HCT116 (cell line): ENCODE measurements at places on chromosomes 11 and 22.

DNA sequence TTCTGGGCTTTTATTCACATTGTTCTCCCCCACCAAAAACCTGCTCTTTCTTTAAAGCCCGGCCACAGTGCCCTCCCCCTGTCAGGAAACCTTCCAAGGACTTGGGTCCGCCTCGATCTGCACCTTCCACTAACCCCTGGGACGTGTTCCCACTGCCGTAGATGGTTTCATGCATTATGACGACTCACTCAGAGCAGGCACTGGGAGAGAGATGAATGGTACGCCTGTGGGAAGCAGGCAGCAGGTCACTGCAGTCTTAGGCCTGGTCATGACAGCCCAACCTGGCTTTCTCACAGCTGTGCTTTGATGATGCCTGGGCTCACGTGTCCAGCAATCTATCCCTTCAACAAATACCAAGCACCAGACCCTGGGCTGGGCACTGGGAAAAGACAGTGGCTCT, 115.7 kb downstream of the WNT7B start:
- no peak for DNase-seq

DNA sequence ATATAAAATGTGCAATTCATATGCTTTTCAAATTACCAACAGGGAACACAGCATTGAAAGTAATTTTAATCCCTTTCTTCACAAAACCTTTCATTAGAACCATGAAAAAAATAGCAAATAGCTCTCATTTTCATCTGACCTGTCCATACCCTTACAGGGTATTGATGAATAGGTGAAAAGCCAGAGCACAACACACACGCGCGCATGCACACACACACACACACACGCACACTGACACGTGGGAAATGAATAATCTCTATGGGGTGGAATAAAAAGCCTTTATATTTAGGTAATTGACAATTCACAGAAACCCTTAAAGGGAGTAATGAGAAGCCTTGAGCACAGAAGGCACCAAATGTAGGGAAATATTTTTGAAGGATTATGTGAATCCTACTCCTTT, 76.2 kb upstream of the POU2AF2 start:
- DNase-seq = no peak

- no peak for DNase-seq
Observed at GRCh38 chr22:41544671-41545476, 604 bp upstream of the POLR3H start.

- DNase-seq = no peak
Observed at GRCh38 chr11:12219757-12220156, 109.4 kb downstream of the MICAL2 start.

- no peak for DNase-seq
Observed at GRCh38 chr11:118883368-118884071, at the start of gene CXCR5. CXCR5 (plus strand) TSS chr11:118883892; CDS start chr11:118883942, 50 bp downstream.

GRCh38 chr11:15227011-15227410, 112.3 kb downstream of the INSC start:
- DNase-seq = no peak

DNA sequence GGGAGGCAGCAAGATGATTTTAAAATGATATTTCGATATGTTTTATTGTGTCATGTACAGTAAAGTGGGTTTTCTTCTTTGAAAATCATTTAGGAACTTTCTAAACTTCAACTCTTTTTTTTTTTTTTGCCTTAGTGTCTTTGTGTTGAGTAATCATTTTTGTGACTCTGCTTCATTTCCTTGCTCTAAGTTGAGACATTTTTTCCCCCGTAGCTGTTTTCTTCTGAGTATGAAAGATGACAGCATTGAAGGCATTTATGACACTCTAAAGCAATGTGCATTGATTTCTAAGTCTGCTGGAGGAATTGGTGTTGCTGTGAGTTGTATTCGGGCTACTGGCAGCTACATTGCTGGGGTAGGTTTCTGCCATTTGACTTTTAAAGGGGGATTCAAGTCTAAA, 23.5 kb downstream of the RRM1 start:
- DNase-seq = no peak

DNA sequence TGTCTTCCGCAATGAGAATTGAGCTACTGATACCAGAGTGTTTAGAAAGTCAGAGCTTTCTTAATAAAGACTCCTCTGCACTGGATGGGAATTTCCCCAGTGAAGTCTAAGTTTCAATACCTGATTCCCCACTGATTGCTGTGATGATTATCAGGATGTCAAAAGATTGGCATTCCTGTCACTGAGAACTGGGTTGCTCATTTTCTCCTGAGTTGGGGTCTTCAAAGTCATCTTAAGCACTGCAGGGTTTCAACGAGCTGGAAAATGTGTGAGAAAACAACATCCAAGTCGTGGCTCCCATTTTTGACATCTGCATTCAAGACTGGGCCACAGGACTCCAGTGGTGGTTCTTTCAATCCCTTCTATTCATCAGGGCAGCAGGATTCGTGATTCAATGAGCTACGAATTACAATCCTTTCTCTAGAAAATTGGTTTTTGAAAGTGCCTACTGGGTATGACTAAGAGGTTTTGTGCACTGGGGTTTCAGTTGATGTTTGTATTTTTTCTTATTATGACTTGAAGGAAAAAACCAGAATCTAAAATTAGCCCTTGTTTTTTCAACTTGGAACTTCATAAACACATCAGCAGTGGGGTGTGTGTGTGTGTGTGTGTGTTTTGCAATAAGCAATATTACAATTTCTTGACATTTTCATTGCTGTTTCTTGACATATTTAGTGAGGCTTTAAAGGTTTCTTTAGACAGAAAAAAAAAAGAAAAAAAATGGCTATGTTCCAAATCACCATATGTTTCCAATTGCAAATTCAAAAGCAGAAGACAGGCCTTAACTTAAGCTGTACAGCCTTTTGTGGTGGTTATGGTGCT, 233.0 kb downstream of the FAM76B start:
- no peak for DNase-seq
